ENCODE measurements at places on chromosomes 2 and 18. TPM values are rescaled to one million over a fixed set of nuclear protein-coding genes. Genes with fewer than 3 reads are reported as not detected.

- no peak for DNase-seq
Observed at GRCh38 chr18:11548916-11549551, 60.4 kb upstream of the SLC35G4 start.

DNA sequence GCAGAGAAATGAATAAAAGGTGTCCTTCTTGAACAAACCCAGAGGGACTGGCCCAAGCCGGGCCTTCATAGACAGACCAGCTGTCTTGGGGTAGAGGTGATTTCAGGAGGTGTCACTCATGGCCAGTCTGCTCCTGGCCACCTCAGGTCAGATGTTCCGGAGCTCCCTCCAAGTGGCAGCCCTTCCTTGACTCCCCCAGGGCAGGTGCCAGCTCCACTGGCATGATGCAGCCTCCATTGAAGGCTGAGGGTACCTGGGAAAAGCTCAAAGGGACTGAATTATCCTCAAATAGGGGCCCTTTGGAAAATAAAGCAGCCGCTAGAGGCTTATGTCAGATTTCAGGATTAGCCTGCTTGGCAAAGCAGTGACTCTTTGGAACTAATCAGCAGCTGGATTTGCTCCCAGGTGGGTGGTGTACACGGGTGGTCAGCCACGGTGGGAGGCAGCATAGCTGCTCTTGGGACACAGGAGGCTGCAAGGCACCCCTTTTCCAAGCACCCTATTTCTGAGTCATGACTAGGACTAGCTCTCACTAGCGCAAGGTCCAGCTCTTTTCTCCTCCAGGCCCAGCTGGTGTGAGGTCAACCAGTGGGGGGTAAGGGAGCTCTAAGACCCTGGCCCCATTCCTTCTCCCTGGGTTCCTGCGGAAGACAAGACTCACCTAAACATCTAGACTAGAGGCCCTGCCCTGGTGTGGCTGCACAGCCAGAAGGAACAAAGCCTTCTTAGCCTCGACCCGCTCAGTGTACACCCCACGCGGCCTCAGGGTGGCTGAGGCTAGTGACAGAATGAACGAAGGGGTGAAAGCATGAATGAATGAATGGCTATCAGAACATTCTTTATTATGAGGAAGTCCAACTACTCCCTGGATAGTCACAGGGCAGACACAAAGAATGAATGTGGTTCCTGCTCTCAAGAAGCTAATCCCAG lies 29.3 kb downstream of the HS1BP3 start:
- no peak for DNase-seq

- no peak for DNase-seq
Observed at GRCh38 chr2:170969872-170970496, 40.9 kb downstream of the GORASP2 start.

- no peak for DNase-seq
Observed at GRCh38 chr2:747762-748351, 70.7 kb upstream of the TMEM18 start.

- DNase-seq, result no peak
Observed at GRCh38 chr2:207600231-207600630, 25.0 kb downstream of the METTL21A start.

- no peak for DNase-seq
Observed at GRCh38 chr2:127829845-127830246, 18.9 kb upstream of the WDR33 start.

- peak; percentile 46 for DNase-seq
Observed at GRCh38 chr2:22999951-23000350, 385.0 kb upstream of the KLHL29 start.

DNA sequence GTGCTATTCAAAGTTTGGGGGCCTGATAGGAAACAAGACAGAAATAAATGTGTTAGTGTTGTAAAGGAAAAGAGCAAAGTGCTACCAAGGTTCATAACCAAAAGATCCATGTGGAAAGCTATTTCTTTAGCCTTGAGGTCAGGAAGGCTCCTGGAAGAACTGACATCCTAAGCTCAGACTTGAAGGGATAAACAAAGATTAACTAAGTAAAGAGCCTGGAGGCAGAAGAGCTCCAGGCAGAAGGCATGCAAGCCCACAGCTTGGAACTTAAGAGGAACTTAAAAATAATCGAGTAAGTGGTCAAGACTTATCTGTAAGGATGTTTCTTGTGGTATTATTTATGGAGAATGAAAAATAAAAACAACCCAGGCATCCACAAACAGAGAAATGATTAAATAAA lies 245.0 kb upstream of the MGAT5 start:
- DNase-seq, result no peak

DNA sequence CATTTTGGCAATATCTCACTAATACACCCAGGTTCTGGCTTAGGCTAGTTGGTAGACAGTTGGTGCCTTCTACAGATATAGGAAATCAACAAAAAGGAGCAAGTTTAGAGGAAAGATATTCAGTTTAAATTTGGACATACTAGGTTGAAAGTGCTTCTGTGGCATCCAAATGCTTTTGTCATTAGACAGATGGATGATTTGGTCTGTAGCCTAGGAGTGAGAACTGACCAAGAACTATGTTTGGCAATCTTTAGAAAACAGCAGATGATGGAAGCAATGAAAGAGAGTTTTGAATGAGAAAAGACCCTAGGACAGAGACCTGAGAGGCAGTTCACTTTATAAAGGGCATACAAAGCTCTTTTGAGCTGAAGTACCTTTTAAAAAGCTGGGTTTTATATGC lies 201.3 kb upstream of the FSHR start:
- DNase-seq, result no peak

- no peak for DNase-seq
Observed at GRCh38 chr18:6261938-6262337, 152.8 kb downstream of the L3MBTL4 start.

Gene CIB4
- not detected for total RNA-seq

DNA sequence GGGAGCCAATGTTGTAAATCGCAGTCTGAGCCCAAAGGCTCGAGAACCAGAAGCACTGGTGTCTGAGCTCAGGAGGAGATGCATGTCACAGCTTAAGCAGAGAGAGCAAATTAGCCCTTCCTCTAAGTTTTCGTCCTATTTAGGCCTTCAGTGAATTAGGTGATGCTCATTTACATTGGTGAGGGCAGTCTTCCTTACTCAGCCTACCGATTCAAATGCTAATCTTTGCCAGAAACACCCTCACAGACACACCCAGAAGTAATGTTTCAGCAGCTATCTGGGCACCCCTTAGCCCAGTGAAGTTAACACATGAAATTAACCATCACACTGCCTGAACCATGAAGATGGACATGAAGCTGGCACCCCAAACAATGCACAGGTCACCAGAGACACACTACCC lies 385.1 kb downstream of the STK39 start:
- no peak for DNase-seq

GRCh38 chr2:160092445-160092844 lies 30.0 kb upstream of the PLA2R1 start:
- no peak for DNase-seq

- DNase-seq, result no peak
Observed at GRCh38 chr2:15660491-15661294, 69.0 kb downstream of the DDX1 start.

GRCh38 chr18:41449612-41450011 lies 505.4 kb upstream of the PIK3C3 start:
- DNase-seq, result no peak

GRCh38 chr2:143623909-143624260 lies 494.7 kb downstream of the ARHGAP15 start:
- no peak for DNase-seq

DNA sequence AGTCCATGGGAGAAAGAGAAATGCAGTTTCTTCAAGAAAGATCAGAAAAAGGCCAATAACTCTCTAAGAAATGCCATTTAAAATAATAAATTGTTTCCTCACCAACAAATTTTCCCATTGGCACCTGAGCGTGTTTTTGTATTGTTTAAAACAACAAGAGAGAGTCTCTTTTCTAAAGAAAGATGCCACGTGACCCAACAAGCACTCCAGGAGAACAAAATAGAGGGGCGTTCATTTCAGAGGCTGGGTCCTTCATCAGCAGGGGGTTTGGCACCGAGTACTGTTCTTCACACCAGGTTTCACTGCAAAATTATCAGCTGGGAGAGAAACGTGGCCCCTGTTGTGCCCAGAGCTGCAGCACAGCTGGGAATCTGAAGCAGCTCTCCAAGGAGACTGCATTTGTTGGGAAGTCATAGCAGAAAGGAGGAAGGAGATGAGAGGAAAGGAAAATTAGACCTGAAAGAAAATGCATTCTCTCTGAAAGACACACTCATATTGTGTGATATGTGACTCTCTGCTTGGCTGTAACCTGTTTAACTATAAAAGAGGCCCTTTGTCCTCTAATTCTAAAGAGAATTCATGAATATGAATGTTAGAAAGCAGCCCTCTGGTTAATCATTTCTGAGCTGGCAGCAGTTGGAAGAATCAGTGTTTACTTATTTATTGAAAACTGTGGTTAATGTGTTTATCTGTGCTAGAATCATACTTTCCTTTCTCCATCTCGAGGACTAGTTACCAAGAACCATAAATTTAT lies 205.3 kb upstream of the CDH20 start:
- no peak for DNase-seq
